ENCODE measurements at places on chromosomes 4 and X.

DNA sequence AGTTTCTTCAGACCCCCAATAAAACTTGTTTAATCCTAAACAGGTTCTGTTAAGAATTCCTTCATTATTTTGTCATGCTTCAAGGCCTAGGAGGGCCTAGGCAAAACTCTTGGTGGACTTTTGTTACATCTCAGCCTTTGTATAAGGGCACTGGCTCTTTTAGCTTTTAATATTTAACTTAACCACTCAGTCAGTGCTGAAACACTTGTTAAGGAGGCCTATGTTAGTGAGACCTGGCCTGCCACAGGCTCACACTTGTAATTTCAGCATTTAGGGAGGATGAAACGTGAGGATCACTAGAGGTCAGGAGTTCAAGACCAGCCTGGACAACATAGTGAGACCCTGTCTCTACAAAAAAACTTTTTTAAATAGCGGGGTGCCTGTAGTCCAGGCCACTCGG is 32.7 kb upstream of the PGK1 start:
- ATAC-seq: no peak

- no peak for ATAC-seq
Observed at GRCh38 chr4:5588046-5588445, 120.3 kb downstream of the EVC2 start.

GRCh38 chrX:115616943-115617563 is 56.1 kb downstream of the PLS3 start:
- no peak for ATAC-seq

- no peak for ATAC-seq
Observed at GRCh38 chr4:28482580-28483270, 1622.1 kb downstream of the STIM2 start.

DNA sequence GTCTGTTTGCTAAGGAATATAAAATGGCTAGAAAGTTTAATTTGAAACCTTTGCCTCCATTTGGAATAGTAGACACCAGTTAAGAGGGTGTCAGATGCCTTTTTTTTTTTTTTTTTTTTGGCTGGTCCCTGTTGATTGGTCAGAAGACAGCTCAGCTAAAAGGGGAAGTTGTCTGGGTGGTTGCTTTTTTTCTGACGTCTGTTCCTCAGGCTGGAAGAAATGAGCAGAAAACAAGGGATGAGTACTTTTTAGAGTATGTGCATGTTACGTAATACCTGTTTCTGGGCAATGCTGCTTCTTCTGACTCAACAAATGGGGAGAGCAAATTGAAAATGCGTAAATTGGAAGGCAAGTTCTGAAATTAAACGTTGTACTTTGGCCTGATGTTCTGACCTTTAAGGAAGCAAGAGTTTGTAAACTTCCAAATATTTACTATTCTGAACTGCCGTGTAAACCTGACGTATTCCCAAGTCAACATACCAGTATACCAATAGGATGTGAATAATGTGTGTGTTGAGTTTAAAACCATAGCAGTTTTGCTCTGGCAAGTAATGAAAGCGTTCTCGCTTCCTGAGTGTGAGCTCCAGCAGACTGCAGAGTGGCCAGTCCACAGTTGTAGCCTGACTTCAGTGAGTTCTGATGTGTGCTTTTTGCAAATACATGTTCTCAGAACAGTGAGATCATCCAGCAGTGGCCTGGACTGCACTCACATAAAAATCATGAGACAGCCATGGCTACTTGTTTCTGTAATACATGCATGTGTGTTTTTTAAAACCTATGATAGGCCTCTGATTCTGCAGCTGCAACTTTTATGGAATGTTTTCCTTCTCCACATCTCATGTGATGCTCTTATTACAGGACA is 1.7 kb downstream of the SAT1 start:
- no peak for ATAC-seq

GRCh38 chr4:77434299-77435092 is 171.1 kb upstream of the CXCL13 start:
- no peak for ATAC-seq

DNA sequence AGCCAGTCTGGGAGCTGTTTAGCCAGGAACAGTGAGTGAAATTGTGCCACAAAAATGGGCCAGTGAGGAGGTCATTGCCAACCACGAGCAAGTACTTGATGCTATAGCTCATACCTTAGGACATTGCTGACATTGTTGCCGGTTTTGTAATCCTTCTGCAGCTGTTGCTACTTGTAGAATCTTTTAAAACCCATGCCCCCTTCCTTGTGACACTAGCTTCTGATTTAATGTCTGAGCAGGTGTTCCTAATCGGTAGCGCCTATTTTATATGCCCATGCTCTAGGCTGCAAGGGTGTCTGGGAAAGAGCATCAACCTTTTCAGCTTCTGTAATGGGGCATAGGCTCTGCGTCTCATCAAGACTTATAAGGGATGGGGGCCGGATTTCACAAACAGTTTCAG is 2.6 kb downstream of the POLA1 start:
- no peak for ATAC-seq

DNA sequence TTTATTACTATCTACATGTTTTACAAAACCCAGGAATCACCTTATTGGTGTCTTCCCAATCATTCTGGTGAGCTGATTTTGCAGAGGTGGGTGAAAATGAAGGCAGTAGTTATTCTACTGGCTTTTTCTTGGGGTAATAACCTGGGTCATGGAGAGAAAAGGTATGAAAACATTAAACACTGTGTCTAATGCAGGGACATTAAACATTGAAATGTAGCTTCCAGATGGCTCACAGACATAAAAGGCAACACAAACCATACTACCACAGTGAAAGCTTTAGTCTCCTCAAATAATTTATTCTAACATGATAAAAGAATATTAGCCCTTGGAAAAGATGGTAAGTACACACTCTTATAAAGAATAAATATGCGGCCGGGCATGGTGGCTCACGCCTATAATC is 8.0 kb downstream of the SETD7 start:
- ATAC-seq: no peak

DNA sequence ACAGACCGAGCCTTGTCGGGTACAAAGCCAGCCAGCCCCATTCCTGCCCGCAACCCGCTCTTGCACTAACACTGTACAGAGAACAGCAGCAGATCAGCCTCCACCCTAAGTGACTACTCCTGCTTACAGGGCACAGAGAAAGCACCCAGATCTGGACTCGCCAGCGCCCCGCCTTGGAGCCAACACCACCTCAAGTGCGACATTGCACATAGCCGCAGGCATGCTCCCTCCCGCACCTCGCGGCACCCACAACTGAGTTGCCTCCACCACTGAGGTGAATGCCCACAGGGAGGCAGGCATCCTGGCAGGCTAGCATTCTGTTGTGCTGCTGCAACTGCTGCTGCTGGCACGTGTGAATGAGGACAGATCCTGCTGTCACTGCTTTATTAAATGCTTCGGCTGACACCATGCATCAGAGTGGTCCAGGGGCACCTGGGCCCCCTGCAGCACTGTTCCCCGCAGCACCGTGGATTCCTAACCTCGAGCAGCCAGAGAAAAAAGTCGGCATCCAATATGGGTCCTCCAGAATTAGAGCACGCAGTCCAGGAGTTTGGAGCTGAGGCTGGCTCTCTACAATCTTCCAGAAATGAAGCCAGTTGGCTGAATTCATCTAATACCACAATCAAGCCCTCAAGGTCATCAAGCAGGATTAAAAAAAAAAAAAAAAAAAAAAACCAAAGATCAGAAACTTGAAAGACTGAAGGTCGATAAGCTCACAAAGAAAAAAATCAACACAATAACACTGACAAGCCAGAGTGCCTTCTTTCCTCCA is 352.9 kb downstream of the GASK1B start:
- ATAC-seq: no peak

DNA sequence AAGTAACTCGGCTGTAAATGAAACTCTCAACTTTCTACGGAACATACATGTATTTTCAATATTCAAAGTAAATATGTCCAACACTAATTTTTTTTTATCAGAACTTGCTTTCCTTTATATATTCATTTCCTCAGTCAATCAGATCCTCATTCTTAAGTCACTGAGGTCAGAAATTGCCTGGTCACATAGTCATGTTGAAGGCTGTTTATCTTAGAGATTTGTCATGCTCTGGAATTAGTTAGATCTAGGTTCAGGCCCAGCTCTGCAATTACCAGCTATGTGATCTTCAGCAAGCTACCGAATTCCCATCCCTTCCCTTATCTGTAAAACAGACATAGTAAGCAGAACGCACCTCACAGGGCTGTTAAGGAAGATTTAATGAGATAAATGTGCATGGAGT is 228.8 kb downstream of the SPCS3 start:
- ATAC-seq: no peak

- ATAC-seq: no peak
Observed at GRCh38 chrX:39731330-39731667, 366.5 kb downstream of the BCOR start.

DNA sequence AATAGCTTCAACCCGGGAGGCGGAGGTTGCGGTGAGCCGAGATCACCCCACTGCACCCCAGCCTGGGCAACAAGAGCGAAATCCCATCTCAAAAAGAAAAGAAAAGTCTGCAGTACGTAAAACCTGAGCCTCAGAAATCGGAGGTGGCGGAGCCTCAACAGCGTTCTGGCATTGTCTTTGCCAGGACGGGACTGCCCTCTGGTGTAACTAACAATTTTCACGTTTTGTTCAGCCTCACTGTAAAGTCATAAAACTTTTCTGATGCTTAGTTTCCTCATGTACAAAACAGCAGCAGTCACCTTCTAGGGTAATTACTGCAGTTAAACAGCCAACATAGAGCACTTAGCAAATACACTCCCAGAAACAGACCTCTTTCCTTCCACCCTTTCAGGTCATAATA is 121.7 kb downstream of the RBM47 start:
- no peak for ATAC-seq

DNA sequence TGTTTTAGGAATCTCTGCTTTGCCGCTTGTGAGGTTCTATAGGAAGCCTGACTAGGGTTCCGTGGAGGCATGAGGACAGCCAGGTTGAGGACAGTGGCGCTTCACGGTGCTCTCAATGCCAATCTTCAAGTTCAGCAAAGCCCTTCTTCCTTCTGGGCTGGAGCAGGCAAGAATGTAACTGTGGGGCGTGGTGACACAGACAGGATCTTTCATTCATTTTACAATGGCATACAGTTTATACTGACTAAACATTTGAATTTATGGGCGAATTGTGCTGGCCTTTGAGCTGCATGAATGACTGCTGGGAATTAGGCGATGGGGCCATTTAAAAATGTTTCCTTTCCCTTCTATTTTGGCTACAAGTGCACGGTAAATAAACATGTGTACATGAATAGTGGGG is 2.9 kb upstream of the NHS start:
- ATAC-seq: no peak

GRCh38 chr4:100736641-100737451 is 219.0 kb upstream of the EMCN start:
- ATAC-seq: peak; percentile 53

DNA sequence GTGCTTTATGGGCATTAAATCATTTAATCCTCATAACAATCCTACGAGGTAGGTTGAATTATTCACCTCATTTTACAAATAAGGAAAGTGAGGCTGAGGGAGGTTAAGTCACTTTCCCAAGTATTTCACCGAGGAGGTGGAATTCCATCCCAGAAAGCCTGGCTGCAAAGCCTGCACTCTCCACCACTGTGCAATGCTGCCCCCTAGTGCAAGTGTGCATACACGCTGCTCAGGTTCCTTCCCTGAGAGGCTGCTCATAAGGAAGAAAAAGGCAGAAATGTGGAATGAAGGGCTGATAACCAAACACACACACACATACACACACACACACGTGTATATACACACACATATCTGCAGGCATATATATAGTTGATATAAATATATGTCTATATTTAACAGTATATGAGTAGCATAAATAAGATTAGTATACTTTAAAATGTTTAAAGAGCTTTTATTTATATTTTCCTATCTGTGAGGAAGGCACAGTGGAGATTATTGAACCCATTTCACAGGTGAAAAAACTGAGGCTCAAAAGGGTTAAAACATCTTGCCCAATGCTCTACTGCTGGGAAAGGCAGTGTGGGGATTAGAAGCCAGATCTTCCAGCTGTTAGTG is 714.5 kb upstream of the TENM3 start:
- ATAC-seq: peak; percentile 82

DNA sequence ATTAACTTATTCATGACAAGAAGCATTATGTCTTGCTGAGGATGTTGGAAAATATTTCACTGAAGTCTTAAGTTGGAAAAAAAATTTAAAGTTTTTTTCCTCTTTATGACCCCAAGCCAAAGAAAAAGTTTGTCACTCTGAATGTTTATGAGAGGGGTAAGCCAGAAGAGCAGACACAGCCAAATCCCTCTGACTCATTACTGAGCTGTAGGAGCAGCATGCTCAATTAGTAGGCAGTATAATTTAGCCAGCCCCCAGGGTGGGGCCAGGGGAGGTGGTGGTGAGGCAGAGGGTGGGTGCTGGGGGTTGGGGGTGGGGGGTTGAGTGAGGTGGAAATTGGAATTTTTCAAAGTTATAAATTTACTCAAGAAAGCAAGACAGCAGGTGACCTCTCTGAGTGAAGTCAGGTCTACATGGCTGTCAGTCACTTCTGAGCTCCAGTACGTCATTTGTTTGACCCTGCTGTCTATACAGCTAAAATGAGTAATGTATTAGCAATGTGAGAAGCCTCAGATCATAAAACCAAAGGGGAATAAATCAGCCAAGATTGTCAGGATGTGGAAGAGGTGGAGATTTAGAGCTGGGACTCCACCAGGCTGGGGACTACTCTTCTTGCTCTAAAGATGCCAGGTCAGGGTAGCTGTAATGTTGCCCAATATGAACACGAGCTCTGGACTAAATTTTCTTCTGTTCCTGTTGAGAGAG is 98.8 kb upstream of the NDP start:
- ATAC-seq: no peak

DNA sequence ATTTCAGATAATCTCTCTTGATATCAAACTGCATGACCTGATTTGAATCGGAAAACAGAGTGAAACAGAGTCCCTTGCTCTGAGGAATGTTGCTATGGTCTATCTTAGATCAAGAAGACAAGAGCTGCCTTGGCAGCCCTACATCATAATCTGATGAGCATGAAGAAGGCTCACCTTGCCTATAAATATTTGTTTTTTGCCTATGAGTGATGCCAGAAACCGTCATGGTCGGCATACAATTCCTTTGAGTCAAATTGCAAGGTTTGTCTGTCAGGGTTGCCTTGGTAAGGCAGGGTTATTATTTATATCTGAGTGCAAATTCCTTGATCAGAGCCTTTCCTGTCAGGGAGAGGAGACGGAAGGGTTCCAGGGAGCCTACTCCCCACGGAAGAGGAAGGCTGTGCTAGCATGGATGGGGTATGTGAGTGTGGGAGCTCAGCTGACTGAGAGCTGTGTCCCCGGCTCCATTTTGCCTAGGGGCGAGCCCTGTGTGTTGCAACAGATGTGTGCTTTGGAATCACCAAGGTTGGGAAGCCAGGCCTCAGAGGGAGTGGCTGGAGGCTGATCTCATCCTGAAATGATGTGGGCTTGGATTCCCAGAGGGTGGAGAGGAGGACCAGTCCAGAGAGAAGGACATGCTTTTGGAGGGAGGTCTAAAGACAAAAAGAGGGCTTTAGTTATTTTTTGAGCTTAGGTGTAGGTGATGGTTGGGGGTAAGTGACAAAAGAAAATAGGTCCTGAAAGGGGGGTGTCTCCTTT is 43.6 kb downstream of the RTL9 start:
- peak; percentile 97 for ATAC-seq

GRCh38 chrX:44306356-44306755 is 37.1 kb downstream of the EFHC2 start:
- ATAC-seq: no peak

GRCh38 chr4:55311792-55312488 is 34.1 kb upstream of the SRD5A3 start:
- no peak for ATAC-seq

- ATAC-seq: no peak
Observed at GRCh38 chr4:105715692-105716278, 7.2 kb downstream of the GSTCD start.

Data from motor neuron (in vitro differentiated cells).